ENCODE measurements at places on chromosomes 5 and 9. TPM values are rescaled to one million over a fixed set of nuclear protein-coding genes. Genes with fewer than 3 reads are reported as not detected.

Gene RPL7A
- total RNA-seq: 1,202 TPM

Gene PCA3
- not detected for total RNA-seq

Gene GPX3
- 63.4 TPM for total RNA-seq

Gene FRMPD1
- 0.07 TPM for total RNA-seq

Gene PCDHGB2
- total RNA-seq: 1.7 TPM

Gene NMUR2
- total RNA-seq: not detected

Gene ANKRD18B
- 8.0 TPM for total RNA-seq

Gene GPR151
- not detected for total RNA-seq

Gene MGAT4B
- 95.3 TPM for total RNA-seq

Gene PCDHA9
- total RNA-seq: 0.43 TPM

Gene SLC23A1
- under 0.01 TPM for total RNA-seq

Gene SH3TC2
- total RNA-seq: 6.0 TPM

Gene GARIN3
- total RNA-seq: not detected

Gene PFN3
- total RNA-seq: not detected

Gene DRD1
- total RNA-seq: not detected

Gene DOK3
- 0.68 TPM for total RNA-seq

Gene CCL27
- 0.34 TPM for total RNA-seq

Gene CSNK1G3
- 76.5 TPM for total RNA-seq

Gene GABRA6
- not detected for total RNA-seq

Gene DMRT3
- total RNA-seq: not detected

Gene IRX4
- total RNA-seq: 4.8 TPM

Gene PRLR
- total RNA-seq: under 0.01 TPM

Gene CDHR2
- under 0.01 TPM for total RNA-seq

Gene IFNA21
- total RNA-seq: not detected

Gene TMEFF1
- 0.21 TPM for total RNA-seq

Gene FOXD1
- 13.0 TPM for total RNA-seq

Gene BTNL8
- not detected for total RNA-seq

Gene GRM6
- not detected for total RNA-seq

Gene TMEM174
- total RNA-seq: not detected

Gene SPZ1
- not detected for total RNA-seq

Gene MELK
- total RNA-seq: 9.0 TPM

Gene PCDHB3
- total RNA-seq: 0.57 TPM

Gene HAPLN1
- not detected for total RNA-seq

Gene PCDHA1
- under 0.01 TPM for total RNA-seq

Gene PGM5
- total RNA-seq: not detected

Gene CNTRL
- 8.5 TPM for total RNA-seq

Gene ACSL6
- total RNA-seq: 0.14 TPM

Gene CCNO
- 1.6 TPM for total RNA-seq

Gene FRRS1L
- total RNA-seq: not detected

Gene DDX4
- total RNA-seq: under 0.01 TPM

Gene ZNF483
- total RNA-seq: 0.78 TPM

Gene BTNL9
- 0.07 TPM for total RNA-seq

Gene BTNL3
- not detected for total RNA-seq

Gene NEUROG1
- not detected for total RNA-seq

Gene NIPAL4
- total RNA-seq: 39.0 TPM

Gene POLR1E
- 42.1 TPM for total RNA-seq
